ENCODE measurements at places on chromosomes 3 and 15. TPM values are rescaled to one million over a fixed set of nuclear protein-coding genes. Genes with fewer than 3 reads are reported as not detected.

CNTN6 gene
- not detected for total RNA-seq

LSAMP gene
- 0.11 TPM for total RNA-seq

RGMA gene
- total RNA-seq: 0.49 TPM

ABI3BP gene
- 1.6 TPM for total RNA-seq

ISG20 gene
- 41.2 TPM for total RNA-seq

ERICH6 gene
- total RNA-seq: 0.10 TPM

ZNF860 gene
- total RNA-seq: 1.5 TPM

CIB2 gene
- 28.1 TPM for total RNA-seq

ALDH1A3 gene
- total RNA-seq: 20.1 TPM

ITPKA gene
- total RNA-seq: 9.7 TPM

EAF1 gene
- 15.1 TPM for total RNA-seq

CASR gene
- total RNA-seq: not detected

NRG4 gene
- 0.94 TPM for total RNA-seq

CEP19 gene
- total RNA-seq: 3.1 TPM

CCDC12 gene
- total RNA-seq: 62.5 TPM

C3orf22 gene
- not detected for total RNA-seq

P2RY12 gene
- total RNA-seq: not detected

TLR9 gene
- total RNA-seq: not detected

COX17 gene
- total RNA-seq: 103 TPM

EIF4A2 gene
- 126 TPM for total RNA-seq

KBTBD13 gene
- not detected for total RNA-seq

CCDC39 gene
- total RNA-seq: not detected

TNFAIP8L3 gene
- 36.0 TPM for total RNA-seq

All from A549 treated with AZD2906 at 1 μM for 4 hours (cell line).